NCI-H2081 treated with DMSO at 0.1 percent for 48 hours (cell line): ENCODE measurements at places on chromosomes 6 and 20.

DNA sequence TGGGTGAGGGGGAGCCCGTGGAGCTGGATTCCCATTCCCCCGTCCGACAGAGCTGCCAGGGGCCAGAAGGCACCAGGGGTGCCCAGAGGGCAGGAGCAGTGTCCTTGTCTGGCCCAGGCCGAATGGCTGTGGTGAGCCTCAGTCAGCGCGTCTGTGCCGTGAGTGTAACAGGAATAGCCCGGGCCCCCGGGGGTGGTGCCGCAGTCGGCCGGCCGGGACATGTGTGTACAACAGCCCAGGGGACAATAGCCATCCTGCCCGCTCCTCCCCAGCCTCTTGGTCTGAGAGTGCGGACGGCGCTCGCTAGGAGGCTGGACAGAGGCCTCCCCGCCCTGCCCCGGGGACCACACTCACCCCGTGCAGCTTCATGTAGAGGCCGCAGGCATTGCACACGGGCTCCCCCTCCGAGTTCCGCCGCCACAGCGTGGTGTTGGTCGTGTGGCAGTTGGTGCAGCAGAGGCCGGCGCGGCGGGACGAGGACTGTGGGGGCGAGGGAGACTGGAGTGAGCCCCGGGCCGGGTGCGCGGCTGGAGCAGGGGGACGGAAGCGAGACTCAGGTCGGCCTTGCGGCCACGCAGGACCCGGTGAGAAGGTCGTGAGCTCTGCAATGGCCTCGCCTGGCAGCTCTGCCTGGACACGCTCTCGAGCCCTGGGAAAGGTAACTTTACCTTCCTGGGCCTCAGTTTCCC, 9.6 kb downstream of the GATA5 start:
- no peak for DNase-seq

- peak; percentile 50 for DNase-seq
These were observed 264.7 kb downstream of the DLL1 start for GRCh38 chr6:170025935-170026750.

DNA sequence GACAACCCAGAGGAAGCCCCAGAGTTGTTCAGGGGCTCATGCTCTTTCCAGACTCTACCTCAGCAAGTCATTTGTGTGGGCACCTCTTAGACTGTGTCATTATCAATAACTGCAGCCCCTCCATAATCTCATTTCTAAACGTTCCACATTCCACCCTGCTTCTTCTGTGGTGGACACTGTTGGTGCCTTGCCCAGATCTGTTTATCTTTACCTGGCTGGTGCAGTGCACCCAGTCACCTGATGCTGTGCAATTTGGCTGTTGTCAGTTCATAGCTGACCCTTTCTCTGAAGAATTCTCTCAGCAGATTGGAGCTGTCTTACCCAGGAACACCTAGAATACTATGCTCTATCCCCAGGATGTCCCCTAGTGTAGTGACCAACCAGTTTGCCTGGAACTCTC, 80.0 kb downstream of the ATRN start:
- DNase-seq = no peak

- DNase-seq = no peak
These were observed 12.5 kb upstream of the THBD start for GRCh38 chr20:23061734-23062561.

- no peak for DNase-seq
These were observed 77.1 kb downstream of the LMBRD1 start for GRCh38 chr6:69719602-69720193.

DNA sequence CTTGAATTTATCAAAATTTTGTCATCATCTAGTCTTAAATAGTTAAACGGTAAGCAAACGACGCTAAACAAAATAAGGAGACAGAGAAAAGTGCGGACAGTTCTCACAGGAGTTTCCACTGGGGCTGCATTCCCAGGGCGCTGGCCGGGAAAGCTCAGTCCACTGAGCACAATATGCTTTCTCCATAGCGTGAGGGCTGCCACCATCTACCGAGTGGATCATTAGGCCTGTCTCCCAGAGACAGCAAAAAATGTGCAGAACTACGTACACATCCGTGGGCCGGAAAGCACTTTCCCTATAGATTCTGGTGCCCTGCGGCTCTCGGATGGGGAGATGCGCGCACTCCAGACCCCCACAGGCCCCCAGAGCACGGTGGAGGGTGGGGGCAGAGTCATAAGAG, 84.9 kb downstream of the THBS2 start:
- no peak for DNase-seq

GRCh38 chr6:47733879-47734558, 35.6 kb downstream of the ADGRF4 start:
- no peak for DNase-seq
